ENCODE measurements at places on chromosomes 7 and 10. TPM values are rescaled to one million over a fixed set of nuclear protein-coding genes. Genes with fewer than 3 reads are reported as not detected.

GRCh38 chr7:7707246-7707645 is 11.2 kb downstream of the RPA3 start:
- DNase-seq: no peak

GRCh38 chr7:135414850-135415439 is 95.0 kb downstream of the CNOT4 start:
- DNase-seq: peak; percentile 82

DNA sequence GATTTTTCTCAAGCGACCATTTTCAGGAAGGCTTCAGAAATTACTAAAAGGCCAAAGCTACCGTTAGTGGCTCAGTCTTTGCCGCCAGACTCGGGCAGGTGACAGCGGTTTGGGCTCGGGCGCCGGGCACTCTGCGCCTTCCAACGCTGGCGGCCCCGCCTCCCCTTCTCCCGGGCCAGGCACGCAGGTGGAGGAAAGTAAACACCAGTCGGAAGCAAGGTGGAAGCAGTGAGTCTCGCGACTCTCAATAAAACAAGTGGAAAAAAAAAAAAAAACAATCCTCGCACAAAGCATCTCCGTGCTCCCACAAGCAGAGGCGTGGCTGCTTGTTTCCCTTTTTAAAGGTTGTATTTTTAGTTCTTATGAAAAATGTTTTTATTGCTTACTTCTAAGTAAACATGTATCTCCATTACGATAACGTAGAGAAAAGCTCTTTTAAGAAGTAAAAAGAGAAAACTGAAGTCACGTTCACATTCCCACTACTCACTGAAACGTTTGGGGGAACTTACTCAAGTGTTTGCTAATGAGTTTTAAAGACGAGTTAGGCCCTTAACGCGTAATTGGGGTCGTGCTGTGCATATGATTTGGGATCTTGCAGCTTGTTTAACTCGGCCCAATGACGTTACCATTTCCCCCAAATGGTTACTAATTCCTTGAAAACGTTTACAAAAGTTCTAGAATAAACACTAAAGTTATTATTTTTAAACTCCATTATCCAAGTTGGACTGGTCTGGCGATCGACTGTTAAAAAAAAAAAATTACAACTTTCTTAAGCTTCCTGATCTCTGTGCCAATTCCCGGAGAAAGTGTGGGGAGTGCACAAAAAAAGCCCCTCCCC is 864 bp downstream of the CDCA7L start:
- DNase-seq: peak; percentile 85

DNA sequence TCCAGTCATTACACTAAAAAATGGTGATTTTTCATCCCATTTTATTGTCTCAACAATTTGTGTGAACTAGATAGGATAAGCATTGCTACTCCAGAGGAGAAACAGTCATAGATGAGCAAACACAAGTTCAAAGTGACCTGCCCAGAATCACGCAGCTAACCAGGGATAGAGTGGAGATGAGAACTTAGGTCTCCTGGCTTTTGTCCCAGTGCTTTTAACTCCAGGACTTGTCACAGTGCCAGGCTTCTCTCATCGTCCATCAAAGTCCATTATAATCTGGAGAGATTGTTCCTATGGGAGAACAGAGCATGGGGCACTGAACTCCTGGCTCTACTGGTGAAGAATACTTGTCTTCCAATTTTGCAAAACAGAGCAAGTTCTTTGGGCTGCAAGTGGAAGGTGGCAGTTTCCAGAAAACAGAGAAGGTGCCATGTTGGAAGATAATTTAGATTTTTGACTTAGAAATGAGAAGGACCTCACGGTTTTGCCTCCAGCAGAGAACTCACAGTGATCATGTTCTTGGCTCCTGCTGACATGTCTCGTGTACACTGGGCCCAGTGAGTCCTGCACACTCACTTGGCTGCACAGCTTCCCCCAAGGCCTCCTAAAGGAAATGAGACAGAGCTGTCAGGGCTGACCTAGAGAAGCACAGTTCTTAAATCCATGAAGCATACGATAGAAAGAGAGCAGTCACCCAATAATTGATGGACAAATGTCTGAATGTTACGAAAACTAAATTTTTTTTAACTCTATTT is 322.9 kb upstream of the NRP1 start:
- peak; percentile 46 for DNase-seq

- no peak for DNase-seq
These were observed 68.9 kb upstream of the FOXK1 start for GRCh38 chr7:4612939-4613841.

DNA sequence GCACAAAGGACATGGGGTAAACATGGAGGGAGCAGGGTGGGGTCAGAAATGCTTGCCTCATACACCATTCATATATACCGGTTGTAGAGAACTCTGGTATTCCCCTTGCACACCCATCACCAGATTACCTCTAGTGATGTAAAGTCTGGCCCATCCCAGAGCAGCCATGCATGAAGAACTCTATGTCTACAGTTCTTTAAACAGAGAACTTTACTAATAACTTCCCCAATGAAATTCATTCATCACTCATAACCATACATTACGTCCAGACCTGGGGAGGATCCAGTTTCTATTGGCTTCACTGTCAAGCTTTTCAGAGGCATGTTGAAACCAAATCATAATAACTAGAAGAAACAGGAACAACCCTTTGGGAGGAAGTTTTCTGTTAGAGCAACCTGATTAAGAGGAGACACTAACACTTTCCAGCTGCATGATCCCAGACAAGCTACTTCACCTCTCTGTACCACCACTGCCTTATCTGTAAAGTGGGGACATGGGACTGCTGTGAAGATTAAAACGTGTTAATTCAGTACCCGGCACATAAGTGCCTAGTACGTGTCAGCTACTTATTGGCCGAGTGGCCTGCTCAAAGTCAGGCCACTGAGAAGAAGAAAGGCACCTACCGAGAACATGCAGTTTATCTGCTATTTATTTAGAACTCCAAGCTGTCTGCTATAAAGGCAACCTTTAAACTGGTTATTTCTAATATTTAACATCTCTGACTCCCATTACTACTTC is 59.7 kb downstream of the IGF2BP3 start:
- no peak for DNase-seq

- DNase-seq: peak; percentile 57
These were observed 3.1 kb downstream of the HNRNPA2B1 start for GRCh38 chr7:26197153-26198115.

GRCh38 chr7:30403477-30403876 is 75.1 kb downstream of the NOD1 start:
- DNase-seq: no peak

GRID2IP gene
- not detected for total RNA-seq

CDH23 gene
- 0.63 TPM for total RNA-seq
